Right hindlimb (tissue), 1 donor: ENCODE measurements at places on chromosomes 2 and 18.

- DNase-seq: no peak
Measured at GRCh38 chr2:3421580-3421979, 42.1 kb downstream of the TRAPPC12 start.

GRCh38 chr2:141599721-141600120 lies 531.1 kb downstream of the LRP1B start:
- no peak for DNase-seq

GRCh38 chr2:109692013-109692743 lies 78.0 kb downstream of the SOWAHC start:
- DNase-seq: no peak

GRCh38 chr2:54065411-54065810 lies 50.0 kb upstream of the ACYP2 start:
- DNase-seq: no peak

DNA sequence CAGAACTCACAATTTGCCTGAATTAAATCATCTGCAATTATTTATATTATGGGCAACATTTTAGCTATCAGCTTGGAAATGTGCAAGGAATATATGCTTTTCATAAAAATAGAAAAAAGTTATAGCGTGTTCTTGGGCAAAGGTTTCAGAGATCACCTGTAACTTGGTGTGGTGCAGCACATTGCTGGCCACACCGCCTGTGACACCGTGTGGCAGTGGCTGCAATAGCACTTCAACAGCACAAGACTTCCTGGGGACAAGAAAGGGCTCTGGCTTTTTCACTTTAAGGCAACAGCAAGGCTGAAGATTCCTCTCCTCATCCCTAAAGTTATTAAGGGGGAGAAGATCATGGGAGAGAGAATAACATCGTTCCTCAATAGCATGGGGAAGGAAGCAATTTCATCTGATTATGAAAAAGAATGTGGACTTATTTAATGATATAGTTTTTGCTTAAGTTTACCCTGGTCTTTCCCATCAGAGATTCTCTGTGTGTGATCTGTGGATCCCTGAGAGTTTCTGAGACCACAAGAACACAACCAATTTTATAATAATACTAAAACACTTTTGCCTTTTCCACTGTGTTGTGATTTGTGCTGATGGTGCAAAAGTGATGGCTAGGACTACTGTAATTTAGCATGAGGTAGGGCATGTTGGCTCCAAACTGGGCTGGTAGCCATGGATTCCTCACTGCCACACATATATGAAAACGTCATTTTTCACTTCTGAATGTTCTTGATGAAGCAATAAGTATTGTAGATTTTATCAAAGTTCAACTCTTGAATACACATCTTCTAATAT lies 15.0 kb upstream of the SERPINB3 start:
- DNase-seq: no peak

GRCh38 chr18:394987-395362 lies 105.5 kb downstream of the COLEC12 start:
- DNase-seq: peak; percentile 87

DNA sequence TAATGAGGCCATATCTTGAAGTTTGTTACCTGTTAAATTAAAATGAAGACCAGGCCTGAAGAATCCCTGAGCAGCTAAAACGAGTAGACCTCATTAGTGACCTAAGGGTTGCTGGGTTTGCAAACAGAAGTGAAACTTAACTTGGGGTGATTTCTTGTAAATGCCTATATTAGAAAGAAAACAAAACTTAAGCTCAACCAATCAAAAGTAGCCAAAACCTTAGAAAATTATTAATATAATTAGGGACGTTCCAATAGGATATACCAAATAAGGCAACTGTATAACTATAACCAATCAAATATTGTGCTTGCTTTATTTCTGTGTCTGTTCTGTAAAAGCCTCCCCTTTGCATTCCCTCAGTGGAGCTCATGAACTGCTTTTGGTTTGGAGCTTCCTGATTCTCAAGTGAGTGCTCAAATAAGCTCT lies 137.9 kb upstream of the VRK2 start:
- no peak for DNase-seq

GRCh38 chr2:6827566-6828298 lies 38.0 kb downstream of the CMPK2 start:
- peak; percentile 40 for DNase-seq

GRCh38 chr2:216024779-216025336 lies 11.5 kb upstream of the MREG start:
- no peak for DNase-seq

- no peak for DNase-seq
Measured at GRCh38 chr2:106869512-106870275, 16.3 kb downstream of the ST6GAL2 start.
